Fibroblast of mammary gland (primary cell): ENCODE measurements at places on chromosomes 4 and X.
A peak's percentile ranks its signal among the peaks of the same experiment; 100 is the strongest.

GRCh38 chrX:85004255-85004654 is 578 bp downstream of the APOOL start:
- DNase-seq, result peak; percentile 40

DNA sequence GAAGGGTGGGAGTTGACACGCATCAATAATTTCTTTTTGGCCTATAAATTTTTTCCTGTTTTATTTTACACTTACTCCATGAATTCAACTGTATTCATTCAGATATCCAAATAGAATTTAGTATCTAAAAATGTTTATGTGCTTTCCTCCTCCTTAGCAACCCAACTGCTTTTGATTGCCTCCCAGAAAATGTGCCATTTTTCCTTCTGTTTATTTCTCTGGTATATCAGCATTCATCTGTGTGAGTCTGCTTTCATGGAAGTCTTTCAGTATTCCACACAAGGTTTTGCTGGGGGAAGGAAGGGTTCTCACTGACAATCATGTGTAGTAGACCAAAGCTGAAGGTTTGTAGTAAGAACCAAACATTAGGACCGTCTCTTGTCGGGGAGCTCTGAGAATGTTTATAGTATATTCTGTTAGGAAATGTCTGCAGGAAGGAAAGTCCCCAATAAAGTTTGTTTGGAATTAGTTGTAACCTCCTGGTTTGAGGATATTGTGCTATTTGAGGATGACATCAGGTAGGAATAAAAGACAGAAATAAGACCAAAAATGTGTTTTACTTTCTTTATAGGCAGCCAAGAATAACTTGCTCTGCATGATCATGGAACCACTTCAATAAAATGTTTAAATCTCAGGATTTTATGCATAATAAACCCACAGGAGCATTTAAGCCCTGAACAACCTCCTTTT is 673.6 kb upstream of the INTU start:
- no peak for DNase-seq

DNA sequence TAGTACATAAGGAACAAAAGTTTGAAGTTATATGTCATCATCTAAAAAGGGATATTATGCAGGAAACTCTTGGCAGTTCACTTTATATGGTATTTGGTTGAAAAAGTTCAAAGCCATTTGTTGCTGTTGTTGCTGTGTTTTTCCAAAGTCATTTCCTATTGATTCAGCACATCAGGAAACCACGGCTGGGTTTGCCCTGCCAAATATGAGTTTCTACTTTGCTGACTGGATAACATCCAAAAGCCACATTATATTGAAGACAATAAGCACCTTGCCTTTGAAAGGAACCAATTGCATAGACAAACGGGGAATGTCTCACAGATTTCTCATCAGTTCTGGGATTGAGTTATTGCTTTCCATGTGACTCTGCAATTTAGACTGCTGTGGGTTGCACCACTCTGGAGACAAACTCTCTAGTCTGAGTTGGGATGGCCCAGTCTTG is 206.1 kb downstream of the SLC39A8 start:
- peak; percentile 75 for DNase-seq

DNA sequence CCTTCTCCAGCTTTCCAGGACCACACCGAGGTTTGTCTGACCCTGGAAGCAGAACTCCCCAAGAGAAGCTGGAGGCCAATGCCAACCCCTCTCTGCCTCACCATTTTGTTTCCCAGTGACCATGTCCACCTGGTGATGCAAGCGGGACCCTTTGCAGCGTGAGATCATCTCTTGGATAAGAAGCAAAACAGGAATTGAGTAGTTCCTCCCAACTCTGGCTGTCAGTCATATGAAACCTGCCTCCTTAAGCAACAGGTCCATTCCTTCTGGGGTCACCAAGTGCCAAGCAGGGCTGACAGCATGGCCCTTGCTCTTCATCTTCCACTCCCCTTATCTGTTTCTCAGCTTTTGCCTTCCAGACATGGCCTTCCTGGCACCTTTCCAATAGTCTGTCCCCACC is 41.3 kb upstream of the MTM1 start:
- DNase-seq, result no peak

- no peak for DNase-seq
Measured at GRCh38 chr4:61049018-61049417, 151.1 kb upstream of the ADGRL3 start.

DNA sequence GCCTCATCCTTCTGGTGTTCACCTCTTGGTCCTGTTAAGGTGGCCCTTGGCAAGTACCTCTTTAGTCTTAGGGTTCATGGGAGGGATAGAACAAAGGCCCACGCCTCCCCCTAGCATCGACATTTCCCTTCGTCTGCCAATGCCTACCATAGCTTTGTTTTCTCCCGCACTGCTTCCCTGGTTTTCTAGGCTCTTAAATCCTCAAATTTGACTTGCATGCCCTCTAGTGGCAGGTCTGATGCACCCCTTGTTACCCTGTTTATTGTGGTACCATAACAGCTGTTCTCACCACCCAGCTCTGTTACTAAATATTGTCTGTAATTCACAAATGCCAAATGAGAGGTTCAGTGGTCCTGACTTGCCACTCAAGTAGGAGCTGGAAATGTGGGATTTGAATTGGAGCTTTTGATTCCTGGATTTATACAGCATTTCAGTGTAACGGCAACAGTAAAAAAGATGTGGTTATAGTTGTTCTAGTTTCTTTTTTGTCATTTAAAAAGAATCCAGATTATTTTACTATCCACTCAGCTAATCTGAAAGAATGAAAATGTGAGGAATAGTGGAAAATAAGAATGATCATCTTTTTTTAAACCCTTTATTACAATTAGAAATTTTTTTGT is 100.1 kb downstream of the REPS2 start:
- DNase-seq, result peak; percentile 80
